ENCODE measurements at places on chromosomes 3 and 15. TPM values are rescaled to one million over a fixed set of nuclear protein-coding genes. Genes with fewer than 3 reads are reported as not detected.

TNFAIP8L3 gene
- total RNA-seq = not detected

DNA sequence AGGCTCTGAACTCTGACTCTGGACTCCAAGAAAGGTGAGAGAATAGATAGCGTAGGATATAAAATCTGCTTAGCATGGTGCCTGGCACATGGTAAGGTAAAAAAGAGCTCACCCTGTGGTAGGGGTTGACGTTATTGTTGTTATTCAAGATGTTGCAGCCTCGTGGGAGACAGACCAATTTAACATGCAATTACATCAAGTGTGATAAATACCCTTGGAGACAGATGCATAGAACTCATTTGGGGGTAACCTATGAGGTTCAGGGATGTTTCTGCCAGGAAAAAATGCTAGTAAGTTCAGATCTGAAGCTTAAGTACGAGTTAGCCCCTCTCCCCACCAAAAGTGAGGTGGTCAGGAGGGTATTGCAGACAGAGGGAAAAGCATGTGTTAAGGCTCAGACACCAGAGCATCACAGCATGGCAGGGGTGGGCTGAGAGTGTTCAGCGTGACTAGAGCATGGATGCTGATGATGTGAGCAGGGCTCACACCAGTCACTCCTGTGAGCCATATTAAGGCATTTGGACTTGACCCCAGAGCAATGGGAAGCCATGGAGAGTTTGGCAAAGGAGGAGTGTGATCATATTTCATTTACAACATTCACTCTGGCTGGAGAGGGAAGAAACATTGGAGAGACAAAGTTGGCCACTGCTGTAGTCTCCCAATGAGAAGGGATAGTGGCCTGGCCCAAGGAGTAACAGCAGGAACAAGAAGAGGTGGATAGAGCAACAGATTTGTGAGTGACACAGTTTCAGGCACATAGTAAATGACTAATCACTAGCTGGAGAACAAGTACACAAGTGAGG lies 181.0 kb downstream of the UACA start:
- no peak for DNase-seq

CHST14 gene
- 5.4 TPM for total RNA-seq

C3orf20 gene
- total RNA-seq = not detected

AMOTL2 gene
- 0.32 TPM for total RNA-seq

- no peak for DNase-seq
Observed at GRCh38 chr15:85941186-85941855, 138.3 kb upstream of the AGBL1 start.

DNA sequence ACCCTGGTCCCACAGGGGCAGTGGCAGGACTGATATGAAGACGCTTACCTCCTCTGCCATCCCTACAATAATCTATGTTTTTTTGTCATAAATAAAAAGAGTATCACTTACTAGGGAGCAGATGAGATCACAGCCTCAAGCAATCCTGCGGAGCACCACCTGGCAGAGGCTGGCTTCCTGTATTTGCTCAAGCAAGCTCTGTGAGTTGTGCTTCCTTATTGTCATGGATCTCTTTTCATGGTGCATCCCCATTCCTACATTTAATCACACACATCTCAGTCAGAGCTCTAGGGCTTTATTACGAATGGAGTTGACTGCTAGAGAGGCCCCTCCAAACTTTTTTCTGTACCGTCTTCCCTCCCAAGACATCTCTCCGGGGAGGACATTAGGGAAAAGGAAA lies 186.0 kb downstream of the UBE2E2 start:
- DNase-seq = no peak

DNA sequence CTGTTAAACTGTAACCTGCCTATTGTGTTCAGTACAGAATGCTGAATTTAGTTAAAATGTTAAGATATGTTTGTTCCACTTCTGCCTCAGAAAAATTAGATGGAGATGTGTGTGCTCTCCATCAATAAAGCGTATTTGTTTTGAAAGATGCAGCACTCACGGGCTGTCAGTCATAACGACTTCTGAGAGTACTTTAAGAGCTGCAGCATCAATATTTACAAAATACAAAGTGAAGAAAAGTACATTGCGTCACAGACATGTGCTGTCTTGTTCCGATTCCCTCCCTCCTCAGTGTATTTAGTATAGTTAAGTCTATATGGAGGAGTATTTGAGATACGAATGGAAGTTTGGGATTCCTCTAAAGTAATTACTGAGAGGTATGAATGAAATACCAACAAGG lies 166.6 kb downstream of the BBX start:
- no peak for DNase-seq

- DNase-seq = no peak
Observed at GRCh38 chr15:48373821-48374451, 42.7 kb downstream of the DUT start.

DNA sequence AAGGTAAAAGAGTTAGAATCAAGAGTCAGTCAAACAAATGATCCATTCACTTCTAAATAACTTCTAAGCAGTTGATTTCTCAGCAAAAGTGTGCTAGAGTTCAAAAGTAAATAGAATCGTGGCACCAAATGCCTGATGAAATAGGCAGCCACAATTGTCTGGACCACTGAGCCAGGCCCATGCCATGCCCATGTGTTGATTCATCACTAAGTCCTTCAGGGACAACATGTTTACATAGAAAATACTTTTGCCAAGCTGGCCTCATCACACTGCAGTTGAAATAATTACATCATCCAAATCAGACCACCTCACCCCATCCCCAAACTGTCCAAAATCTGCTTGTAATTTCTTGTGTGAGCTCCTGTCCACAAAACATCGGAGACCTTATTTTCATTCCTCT lies 216.3 kb downstream of the IGSF11 start:
- DNase-seq = no peak

- DNase-seq = no peak
Observed at GRCh38 chr3:172233474-172234277, 194.3 kb downstream of the FNDC3B start.

GRCh38 chr15:39594446-39595337 lies 13.8 kb downstream of the THBS1 start:
- no peak for DNase-seq

DNA sequence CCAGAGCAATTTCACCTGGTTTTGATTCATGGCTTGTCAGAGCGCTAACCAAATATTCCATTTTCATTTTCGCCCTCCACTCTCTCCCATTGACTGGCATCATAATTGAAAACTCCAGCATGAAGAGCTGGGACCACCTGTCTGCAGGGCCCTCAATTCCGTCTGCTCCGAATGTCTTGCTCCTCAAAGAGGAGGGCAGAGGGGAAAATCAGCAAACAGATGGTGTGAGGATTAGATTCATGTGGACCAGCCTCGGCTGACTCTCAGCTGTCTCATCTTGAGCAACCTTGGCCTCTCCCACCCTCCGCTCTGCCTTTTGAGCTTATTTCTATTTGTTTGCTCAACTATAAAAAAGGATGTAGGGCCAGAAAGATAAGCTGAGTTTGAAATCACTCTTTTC lies 512.2 kb upstream of the PPP2R3A start:
- no peak for DNase-seq

- DNase-seq = no peak
Observed at GRCh38 chr3:159859424-159859823, 129.2 kb upstream of the IL12A start.

FBXW12 gene
- 0.11 TPM for total RNA-seq

EAF1 gene
- total RNA-seq = 21.2 TPM

DNA sequence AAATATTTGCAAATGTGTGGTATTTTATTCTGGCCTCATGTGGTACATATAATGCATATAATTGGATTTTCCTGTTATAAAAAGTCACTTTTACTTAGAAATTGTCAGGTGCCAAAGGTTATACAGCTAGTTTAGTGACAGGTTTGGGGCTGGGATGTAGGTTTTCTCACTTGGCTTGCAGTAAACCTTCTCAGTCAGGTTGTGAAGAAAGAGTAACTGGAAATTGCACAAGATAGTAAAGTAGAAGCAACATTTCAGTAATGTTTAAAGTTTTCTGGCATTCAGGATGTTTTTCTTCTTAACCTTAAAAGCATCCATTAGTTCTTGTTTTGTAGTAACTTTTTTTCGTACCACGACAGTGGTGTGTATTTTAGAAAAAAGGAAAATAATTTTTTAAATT lies 53.9 kb downstream of the MEF2A start:
- no peak for DNase-seq

GRCh38 chr3:69197455-69197854 lies 75.1 kb upstream of the LMOD3 start:
- no peak for DNase-seq

GRCh38 chr3:24004171-24004938 lies 59.3 kb downstream of the NR1D2 start:
- DNase-seq = peak; percentile 55

Measured in activated CD4-positive, alpha-beta T cell treated with anti-CD3 and anti-CD28 coated beads for 36 hours (primary cell).